Neural crest cell (in vitro differentiated cells): ENCODE measurements at places on chromosomes 3 and 15. TPM values are rescaled to one million over a fixed set of nuclear protein-coding genes. Genes with fewer than 3 reads are reported as not detected.

DNA sequence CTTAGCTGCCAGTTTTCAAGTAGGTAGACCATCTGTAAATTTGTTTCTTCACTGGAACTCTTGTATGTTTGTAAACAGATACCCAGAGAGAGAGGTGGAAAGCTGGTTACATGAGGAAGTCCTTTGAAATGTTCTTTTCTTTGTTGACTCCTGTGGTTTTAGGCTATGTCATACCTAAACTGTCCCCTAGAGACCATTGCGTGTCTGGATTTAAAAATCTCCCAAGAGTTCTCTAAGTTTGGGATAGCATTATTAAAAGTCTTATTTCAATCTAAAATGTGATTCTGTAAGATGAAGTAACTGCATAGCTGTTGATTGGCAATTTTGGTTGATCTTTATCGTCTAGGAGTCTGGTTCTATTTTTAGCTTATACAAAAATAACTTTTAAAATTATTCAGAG, 127.2 kb downstream of the GHSR start:
- H3K4me3 ChIP-seq: no peak overlapping the region
- H3K36me3 ChIP-seq: peaks cover 19% of the 10 kb centered on the region
- H3K27me3 ChIP-seq: no peaks in the 10 kb centered on the region
- H3K27ac ChIP-seq: no peak overlapping the region
- DNase-seq: no peak

DNA sequence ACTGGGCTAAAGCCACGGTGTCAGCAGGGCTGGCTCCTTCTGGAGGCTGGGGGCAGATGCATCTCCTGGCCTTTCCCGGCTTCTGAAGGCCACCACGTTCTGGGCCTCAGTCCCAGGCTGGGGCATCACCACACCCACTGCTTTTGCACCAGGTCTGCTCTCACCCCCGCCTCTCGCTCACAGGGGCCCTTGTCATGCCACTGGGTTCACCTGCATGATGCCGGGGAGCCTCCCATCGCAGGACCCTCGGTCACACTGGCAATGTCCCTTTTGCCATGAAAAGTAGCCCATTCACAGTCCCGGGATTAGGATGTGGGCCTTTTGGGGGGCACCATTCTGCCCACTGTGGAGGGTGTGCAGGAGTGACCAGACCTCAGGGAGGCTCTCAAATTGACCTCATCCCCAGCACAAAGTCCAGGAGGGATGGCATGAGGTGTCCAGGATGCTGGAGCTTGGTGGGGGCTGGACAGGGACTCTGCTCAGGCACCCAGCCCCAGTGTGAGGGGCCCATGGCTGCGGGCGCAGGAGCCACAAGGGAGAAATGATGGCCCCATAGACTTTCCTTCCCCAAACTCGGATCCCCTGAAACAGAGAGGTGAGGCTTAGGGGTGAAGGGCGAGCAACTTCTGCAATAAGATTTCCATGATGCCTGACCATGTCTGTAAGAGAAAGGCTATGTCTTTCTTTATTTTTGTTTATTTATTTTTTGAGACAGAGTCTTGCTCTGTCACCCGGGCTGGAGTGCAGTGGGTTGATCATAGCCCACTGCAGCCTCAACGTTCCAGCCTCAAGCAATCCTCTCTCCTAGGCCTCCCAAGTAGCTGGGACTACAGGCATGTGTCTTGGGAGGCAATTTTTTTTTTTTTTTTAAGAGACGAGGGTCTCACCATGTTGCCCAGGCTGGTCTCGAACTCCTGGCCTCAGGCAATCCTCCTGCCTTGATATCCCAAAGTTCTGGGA, 189.1 kb downstream of the GOLGA6L6 start:
- H3K36me3 ChIP-seq: peaks cover 29% of the 10 kb centered on the region
- no peak overlapping the region for H3K4me3 ChIP-seq
- DNase-seq: no peak
- H3K4me1 ChIP-seq: no peaks in the 10 kb centered on the region
- no peak overlapping the region for H3K27ac ChIP-seq

DNA sequence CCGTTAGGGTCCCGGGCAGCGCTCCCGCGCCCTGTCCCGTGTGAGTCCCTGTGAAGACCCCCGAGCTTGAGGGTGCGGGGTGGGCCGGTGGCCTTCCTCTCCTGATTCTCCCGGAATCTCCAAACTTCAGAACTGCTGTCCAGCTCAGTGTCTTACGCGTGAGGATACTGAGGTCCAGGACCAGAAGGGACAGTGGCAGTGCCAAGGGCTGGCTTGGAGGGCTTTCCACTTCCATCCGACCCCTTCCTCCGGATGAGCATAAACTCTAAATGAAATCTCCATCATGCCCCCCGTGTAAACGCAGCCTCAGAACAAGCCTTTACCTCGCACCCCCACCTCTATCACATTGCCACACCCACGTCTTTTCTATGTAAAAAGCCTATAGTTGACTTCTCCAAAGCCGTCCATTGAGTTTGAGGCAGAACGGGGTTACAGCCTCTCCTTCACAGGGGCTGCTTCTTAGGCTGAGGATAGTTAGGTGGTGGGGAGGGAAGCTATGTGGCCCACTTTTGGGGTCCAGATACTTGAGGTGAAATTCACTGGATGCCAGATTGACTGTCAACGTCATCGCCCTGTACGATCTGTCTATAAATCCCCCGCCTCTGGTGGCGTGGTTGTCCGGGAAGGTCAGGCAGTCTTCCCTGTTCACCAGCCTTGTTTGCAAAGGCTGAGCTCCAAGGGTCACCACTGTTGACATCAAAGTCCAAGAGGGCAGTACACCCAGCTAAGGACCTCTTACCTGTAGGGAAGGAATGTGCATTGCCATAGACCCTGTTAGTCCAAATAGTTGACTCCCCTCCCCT, 1.1 kb downstream of the EDEM1 start:
- peak overlapping the region; percentile 5 for H3K27ac ChIP-seq
- peaks cover 8% of the 10 kb centered on the region for H3K36me3 ChIP-seq
- H3K27me3 ChIP-seq: no peaks in the 10 kb centered on the region
- H3K4me3 ChIP-seq: peak overlapping the region; percentile 100
- peak; percentile 6 for DNase-seq
- peaks cover 44% of the 10 kb centered on the region for H3K4me1 ChIP-seq

DNA sequence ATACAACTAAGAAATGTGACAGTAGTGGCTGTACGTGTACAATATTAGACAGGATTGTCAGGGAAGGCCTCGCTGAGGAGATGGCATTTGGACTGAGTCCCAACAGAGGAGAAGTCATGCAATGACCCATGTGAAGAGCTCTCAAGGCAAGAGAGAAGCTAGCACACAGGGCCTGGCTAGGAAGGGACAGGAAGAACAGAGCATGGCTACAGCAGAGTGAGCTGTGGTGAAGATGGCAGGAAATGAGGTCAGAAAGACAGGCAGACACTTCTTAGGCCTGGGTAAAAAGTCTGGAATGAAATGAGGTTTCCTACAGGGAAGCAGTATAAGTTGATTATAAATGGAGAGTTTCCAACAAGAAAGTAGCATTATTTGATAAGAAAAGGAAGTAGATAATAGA, 33.2 kb upstream of the LEKR1 start:
- peaks cover 28% of the 10 kb centered on the region for H3K4me1 ChIP-seq
- H3K27ac ChIP-seq: peak overlapping the region; percentile 94
- no peak for DNase-seq
- no peaks in the 10 kb centered on the region for H3K27me3 ChIP-seq
- H3K4me3 ChIP-seq: no peak overlapping the region

DNA sequence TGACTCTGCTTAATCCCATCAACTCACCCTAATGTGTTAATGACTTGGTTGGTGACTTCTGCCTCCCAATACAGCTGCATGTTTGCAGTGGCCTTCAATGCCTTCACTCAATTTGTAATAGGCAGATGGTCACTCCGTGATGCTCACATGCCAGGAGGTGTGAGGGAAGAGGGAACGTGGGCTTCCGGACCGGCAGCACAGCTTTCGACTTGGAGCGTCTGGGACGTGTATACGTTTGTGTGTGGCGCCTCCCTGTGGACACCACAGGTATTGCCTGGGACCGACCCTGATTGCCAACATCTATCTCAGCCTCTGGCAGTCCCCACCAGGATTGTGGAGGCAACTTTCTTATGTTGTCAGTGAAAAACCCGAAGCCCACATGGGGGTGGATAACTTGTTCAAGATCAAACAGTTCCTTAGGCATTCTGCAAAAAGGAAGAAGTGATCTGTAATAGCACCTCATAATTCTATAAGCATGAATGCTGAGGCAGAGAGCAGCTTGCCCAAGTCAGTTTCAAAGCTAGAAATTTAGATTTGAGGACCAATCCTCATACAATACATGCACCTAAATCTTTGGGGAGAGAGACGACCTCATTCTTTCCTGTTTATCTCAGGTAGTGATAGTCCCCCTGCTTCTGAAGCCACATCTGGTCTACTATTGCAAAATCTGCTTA, 16.9 kb downstream of the MRPL46 start:
- peaks cover 33% of the 10 kb centered on the region for H3K27me3 ChIP-seq
- H3K4me3 ChIP-seq: no peak overlapping the region
- H3K27ac ChIP-seq: no peak overlapping the region
- H3K36me3 ChIP-seq: no peaks in the 10 kb centered on the region
- DNase-seq: peak; percentile 85

DNA sequence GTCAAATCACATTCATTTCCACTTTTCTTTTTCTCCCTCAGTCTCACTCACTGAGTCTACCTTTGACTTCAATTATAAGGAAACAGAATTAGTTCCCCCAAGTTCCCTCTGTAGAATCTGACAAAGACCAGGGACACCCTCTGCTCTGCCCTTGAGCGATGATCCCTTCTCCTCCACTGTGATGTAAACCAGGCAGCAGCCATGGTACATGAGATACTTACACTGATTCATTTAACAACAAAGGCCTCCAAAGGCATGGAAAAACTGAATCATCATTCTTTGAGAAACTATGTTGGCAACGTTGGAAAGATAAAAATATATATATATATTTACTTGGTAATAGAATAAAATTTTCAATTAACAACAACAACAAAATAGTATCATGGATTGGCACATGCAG, 84.1 kb downstream of the P3H2 start:
- no peaks in the 10 kb centered on the region for H3K36me3 ChIP-seq
- DNase-seq: no peak
- no peaks in the 10 kb centered on the region for H3K4me1 ChIP-seq
- no peak overlapping the region for H3K27ac ChIP-seq
- H3K27me3 ChIP-seq: no peaks in the 10 kb centered on the region

GRCh38 chr3:129701161-129701560, 94.7 kb upstream of the PLXND1 start:
- H3K4me3 ChIP-seq: no peak overlapping the region
- H3K27me3 ChIP-seq: no peaks in the 10 kb centered on the region
- peaks cover 16% of the 10 kb centered on the region for H3K36me3 ChIP-seq
- H3K27ac ChIP-seq: no peak overlapping the region
- DNase-seq: no peak

- no peak for DNase-seq
- no peaks in the 10 kb centered on the region for H3K36me3 ChIP-seq
- H3K27me3 ChIP-seq: no peaks in the 10 kb centered on the region
- H3K27ac ChIP-seq: no peak overlapping the region
- no peak overlapping the region for H3K4me3 ChIP-seq
- H3K4me1 ChIP-seq: peaks cover 11% of the 10 kb centered on the region
These were observed 627.7 kb upstream of the AGTR1 start for GRCh38 chr3:148070041-148070440.

DNA sequence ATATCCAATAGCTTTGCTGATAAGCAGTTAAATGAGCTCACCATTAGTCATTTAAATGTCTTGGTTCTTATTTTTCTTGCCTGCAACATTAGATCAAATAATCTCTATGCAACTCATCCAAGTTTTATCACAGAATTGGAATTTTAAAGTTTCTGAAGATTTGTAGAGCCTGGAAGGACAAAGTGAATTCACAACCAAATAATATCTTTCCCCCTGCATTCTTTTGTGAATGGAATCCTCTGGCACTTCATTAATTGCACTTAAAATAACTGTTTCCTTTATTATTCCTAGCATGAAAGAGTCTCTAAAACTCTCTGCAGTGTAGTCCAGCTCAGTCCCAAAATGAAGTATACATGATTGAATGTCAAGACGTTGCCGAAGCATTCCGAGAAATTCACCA, 345.6 kb upstream of the TGFBR2 start:
- H3K36me3 ChIP-seq: peaks cover 7% of the 10 kb centered on the region
- peaks cover 5% of the 10 kb centered on the region for H3K4me1 ChIP-seq
- DNase-seq: no peak
- H3K27ac ChIP-seq: no peak overlapping the region

DNA sequence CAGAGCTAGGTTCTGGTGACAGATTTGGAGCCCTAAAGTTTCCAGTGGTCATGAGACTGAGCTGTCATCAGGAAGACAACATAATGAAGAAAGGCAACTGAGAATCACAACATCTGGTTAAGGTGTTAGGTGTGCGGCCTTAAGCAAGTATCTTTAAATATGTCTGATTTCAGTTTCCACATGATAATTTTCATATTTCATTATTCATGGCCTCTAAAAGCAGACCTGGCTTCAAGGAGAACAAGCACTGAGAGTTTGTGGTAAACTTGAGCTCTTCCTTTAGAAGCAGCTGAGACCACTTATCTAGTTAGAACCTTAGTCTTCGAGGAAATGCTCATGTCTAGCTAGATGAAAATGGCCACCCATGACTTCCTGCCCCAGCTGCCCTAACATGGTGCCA, 25.7 kb upstream of the MYLK start:
- no peaks in the 10 kb centered on the region for H3K4me1 ChIP-seq
- no peak overlapping the region for H3K27ac ChIP-seq
- H3K36me3 ChIP-seq: peaks cover 3% of the 10 kb centered on the region
- no peak overlapping the region for H3K4me3 ChIP-seq
- no peak for DNase-seq
- no peaks in the 10 kb centered on the region for H3K27me3 ChIP-seq

DNA sequence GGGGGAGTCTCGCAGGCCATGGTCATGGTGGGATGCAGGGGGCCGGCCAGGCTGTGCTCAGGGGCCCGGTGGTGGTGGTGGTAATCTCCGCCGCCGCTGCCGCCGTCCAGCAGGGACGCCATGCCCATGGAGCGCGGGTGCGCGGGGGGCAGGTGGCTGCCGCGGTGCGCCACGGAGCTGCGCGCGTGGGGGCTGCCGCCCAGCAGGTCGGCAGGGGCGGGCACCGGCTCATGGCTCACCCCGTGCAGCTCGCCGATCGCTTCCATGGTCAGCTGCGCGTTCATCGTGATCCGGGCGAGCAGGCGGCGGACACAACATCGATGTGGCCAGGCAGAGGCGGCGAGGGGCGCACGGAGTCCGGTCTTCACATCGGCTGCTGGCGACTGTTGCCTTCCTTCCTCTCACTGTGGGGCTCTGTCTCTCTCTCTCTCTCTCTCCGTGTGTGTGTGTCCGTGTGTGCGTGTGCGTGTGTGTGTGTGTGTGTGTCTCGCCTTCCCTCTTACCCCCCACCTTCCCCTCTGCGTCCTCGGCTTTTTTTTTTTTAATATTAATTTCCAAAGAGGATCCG, 451 bp downstream of the ONECUT1 start:
- H3K4me1 ChIP-seq: peaks cover 56% of the 10 kb centered on the region
- peak overlapping the region; percentile 90 for H3K4me3 ChIP-seq
- peak overlapping the region; percentile 68 for H3K27ac ChIP-seq
- no peak for DNase-seq

The C3orf49 gene
- total RNA-seq: not detected in 2 replicates

The SLC35G2 gene
- 5.8 and 6.0 TPM in 2 replicates for total RNA-seq

The BTLA gene
- not detected in 2 replicates for total RNA-seq

The SSUH2 gene
- total RNA-seq: 14.1 and 18.0 TPM in 2 replicates

The PARL gene
- total RNA-seq: 69.8 and 70.4 TPM in 2 replicates
